Karpas-422 (cell line): ENCODE measurements at places on chromosomes 3 and 15.

GRCh38 chr15:49624056-49624455, 3.2 kb downstream of the DTWD1 start:
- no peak for DNase-seq

- DNase-seq: no peak
These were observed 396.5 kb downstream of the FHIT start for GRCh38 chr3:60854791-60855190.

- no peak for DNase-seq
These were observed 64.9 kb upstream of the PYGO1 start for GRCh38 chr15:55652909-55653495.

- DNase-seq: no peak
These were observed 21.6 kb downstream of the ESYT3 start for GRCh38 chr3:138455801-138456716.

DNA sequence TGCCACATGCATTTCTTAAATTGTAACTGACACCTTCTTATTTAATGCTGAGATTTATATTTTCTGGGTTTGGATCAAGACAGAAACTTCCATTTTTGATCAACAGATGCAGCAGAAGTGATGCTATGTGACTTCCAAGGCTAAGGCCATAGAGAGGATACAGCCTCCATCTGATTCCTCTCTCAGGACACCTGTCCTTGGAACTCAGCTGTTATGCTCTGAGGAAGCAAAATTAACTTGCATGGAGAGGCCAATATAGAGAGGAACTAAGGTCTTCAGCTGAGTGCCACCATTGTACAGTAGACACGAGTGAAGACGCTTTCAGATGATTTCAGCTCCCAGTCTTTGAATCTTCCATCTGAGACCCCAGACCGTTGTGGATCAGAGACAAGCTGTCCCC, 296.9 kb upstream of the TBL1XR1 start:
- no peak for DNase-seq

DNA sequence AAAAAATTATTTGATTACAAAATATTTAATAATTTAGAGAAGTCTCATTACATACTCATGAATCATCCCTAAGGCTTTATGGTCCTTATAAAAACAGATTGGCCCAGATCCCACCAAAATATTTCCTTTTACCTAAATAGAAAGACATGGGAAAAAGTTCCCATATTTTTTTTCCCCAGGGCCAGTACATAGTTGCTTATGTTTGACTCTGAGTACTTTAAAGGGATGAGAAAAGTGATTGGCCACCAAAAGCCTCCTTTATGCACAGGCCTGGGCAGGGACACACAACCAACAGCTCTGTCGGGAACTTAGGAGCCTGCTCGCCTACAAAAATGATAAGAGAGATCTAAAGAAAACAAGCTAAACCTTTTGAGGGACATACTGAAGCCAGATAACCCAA, 22.3 kb downstream of the KCNAB1 start:
- no peak for DNase-seq
